ENCODE measurements at places on chromosomes 11 and 22.

- DNase-seq, result peak; percentile 68
Measured at GRCh38 chr22:23220485-23221350, 40.4 kb downstream of the BCR start.

- no peak for DNase-seq
Measured at GRCh38 chr11:118791961-118792569, 1.1 kb upstream of the DDX6 start.

GRCh38 chr11:129896062-129896461 lies 684 bp upstream of the NFRKB start:
- DNase-seq, result no peak

- no peak for DNase-seq
Measured at GRCh38 chr11:127027000-127027399, 26.4 kb upstream of the KIRREL3 start.

DNA sequence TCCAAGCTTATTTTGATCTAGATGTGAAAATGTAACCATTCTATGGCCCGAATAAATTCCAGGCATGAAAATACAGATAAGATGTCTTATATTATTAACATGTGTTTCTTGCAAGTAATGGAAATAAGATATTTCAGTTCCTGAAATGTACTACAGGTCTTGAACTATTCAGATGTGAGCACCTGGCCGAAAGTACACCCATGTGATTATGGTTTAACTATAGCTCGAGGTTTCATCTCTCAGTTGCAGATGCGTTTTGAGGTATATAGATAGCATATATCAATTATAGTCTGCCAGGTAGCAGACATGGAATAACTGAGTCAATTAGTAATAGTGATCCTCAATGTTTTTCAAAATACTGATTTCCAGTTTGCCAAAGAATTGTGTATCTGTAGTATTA lies 68.3 kb downstream of the DDIAS start:
- DNase-seq, result no peak

- no peak for DNase-seq
Measured at GRCh38 chr11:89922195-89922660, at the start of gene TRIM49D1. Gene TRIM49D1 (minus strand): TSS chr11:89922245. CDS start chr11:89917710, 4,535 bp downstream.

- DNase-seq, result no peak
Measured at GRCh38 chr11:109041876-109042275, 377.0 kb downstream of the DDX10 start.

GRCh38 chr11:14519597-14519916 lies 629 bp downstream of the PSMA1 start:
- no peak for DNase-seq

DNA sequence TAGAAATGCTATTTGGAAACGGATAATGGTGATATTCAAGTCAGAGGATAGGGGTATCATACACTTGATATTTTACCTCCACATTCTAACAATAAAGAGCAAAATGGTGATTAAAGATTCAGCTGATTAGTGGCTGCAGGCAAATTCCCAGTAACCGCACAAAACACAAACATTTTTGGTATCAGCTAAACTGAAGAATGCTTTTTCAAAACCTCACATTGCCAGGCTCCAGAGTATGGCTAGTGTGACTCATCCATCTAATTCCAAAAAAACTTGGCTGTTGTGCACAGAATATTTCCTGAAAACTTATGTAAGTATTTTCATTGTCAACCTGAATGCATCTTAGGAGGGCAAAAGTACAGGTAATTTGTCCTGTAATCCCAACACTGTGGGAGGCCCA lies 10.9 kb downstream of the SRPRA start:
- DNase-seq, result no peak

- DNase-seq, result no peak
Measured at GRCh38 chr11:111870522-111870885, 877 bp downstream of the ALG9 start.

GRCh38 chr11:81967242-81967641 lies 766.4 kb downstream of the FAM181B start:
- DNase-seq, result no peak

GRCh38 chr22:22233081-22233480 lies 11.5 kb upstream of the VPREB1 start:
- no peak for DNase-seq

- no peak for DNase-seq
Measured at GRCh38 chr22:50556703-50557102, 6.0 kb downstream of the SYCE3 start.

DNA sequence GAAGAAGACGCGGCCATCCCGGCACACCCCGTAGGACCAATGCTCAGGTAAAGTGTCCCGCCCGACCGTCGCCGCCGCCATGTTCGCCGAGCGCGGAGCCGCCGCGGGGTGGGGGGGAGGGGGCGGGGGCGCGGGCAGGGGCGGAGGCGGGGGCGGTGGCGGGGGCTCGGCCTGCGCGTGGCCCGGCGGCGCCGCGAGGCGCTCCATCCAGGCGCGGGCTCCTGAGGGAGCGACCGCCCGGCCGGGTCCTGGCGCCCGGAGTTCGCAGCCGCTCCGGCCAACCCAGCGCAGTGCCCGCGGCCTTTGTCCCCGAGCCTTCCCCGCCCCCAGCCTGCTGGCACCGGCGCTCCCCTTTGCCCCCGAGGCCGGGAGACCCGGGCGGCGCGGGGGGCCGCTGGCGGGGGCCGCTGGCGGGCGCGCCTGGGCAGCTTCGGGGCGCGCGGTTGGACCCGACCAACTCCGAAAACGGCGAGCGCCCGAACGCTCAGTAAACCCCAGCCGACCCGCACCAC lies at the start of gene PLEKHA7:
Gene PLEKHA7, minus strand, starts transcription at position 94 of the 512 bp plus-strand sequence. Its CDS starts 13 bp downstream, at position 81.
- no peak for DNase-seq

DNA sequence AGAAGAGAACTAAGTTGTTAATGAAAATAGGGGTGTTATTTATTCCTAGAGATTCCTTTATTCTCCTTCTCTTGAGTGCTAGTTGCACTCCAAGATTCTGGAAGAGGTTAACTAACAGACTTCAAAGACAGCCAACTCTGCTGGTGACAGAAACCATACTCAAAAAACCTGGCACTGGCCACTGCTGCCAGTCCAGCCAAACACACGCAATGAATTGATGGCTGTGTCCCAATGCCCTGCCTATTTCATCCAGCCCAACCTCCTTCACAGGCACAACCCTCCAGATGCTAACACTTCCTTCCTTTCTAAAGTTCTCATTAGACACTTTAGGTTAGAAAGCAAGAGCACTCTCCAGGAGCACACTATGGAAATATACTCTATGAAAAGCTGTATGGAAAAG lies 150.8 kb upstream of the C11orf58 start:
- no peak for DNase-seq

DNA sequence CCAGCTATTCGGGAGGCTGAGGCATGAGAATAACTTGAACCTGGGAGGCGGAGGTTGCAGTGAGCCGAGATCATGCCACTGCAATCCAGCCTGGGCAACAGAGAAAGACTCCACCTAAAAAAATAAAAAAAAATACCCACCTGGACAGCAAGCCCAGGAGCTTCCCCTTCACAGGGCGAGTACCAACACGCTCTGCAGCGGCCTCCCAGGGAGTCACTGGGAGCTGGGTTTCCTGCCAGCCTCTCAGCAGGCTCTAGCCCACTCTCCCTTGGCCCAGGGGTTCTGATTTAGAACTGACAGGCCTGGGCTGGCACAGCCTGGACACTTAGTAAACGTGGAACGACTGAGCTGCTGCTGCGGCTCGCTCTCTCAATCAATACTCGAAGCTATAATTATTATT lies 2.0 kb upstream of the CABP7 start:
- no peak for DNase-seq

DNA sequence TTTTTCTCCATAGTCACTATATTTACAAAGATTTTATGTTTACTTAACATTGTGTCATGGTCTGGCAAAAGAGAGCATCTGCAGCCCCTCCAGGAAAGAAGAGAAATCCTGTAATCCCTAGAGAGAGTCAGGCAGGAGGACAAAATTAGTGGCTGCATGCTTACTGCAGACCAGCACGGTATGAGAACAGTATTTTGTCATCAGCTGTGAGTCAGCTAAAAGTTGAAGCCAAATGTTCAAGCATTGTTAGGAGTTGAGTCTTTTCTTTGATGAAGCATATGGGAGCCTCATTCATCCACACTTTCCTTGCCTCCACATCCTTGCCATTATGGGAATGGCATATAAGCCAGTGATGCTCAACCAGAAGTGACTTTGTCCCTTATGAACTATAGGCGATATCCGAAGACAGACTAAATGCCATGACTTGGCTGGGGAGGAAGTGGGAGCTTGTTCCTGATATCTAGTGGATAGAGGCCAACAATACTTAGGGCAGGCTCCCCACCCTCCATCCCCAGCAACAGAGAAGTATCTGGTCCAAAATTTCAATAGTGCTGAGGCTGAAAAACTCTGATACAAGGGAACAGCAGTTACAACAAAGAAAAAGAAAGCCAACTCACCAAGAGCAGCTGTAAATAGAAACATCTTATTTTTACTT lies 112.0 kb upstream of the OR5AK2 start:
- DNase-seq, result no peak

- no peak for DNase-seq
Measured at GRCh38 chr11:20966489-20966888, 297.1 kb downstream of the NELL1 start.

- DNase-seq, result peak; percentile 21
Measured at GRCh38 chr22:28801845-28802594, 1.7 kb upstream of the XBP1 start.

- no peak for DNase-seq
Measured at GRCh38 chr11:58391879-58392278, 14.8 kb downstream of the OR5B3 start.

- DNase-seq, result no peak
Measured at GRCh38 chr11:23789200-23789853, 707.5 kb upstream of the LUZP2 start.
